ENCODE measurements at places on chromosomes 13 and 19.

DNA sequence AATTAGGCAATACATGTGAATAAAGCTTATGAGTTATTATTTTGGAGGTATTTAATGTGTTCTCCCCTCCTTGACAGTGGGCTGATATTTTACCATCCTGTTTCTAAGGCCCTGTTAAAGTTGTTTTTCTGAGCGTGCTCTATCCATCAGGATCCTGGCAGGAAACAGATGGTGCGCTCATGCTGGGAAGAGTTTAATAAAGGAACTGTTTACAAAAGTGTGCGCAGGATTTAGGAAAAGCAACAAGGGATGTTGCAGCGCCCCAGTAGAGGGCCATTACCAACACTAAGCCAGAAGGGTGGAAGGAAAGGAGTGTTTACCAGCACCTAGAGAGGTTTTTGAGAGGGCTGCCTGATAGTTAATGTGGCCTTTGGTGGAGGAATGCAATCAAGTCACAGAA is 374.5 kb downstream of the KCNRG start:
- peak; percentile 78 for DNase-seq

- DNase-seq = no peak
These were observed 62.6 kb downstream of the MLLT1 start for GRCh38 chr19:6216996-6217751.

GRCh38 chr19:34171539-34171876 is 796 bp upstream of the LSM14A start:
- no peak for DNase-seq

GRCh38 chr19:10372690-10373089 is 7.7 kb downstream of the TYK2 start:
- no peak for DNase-seq

DNA sequence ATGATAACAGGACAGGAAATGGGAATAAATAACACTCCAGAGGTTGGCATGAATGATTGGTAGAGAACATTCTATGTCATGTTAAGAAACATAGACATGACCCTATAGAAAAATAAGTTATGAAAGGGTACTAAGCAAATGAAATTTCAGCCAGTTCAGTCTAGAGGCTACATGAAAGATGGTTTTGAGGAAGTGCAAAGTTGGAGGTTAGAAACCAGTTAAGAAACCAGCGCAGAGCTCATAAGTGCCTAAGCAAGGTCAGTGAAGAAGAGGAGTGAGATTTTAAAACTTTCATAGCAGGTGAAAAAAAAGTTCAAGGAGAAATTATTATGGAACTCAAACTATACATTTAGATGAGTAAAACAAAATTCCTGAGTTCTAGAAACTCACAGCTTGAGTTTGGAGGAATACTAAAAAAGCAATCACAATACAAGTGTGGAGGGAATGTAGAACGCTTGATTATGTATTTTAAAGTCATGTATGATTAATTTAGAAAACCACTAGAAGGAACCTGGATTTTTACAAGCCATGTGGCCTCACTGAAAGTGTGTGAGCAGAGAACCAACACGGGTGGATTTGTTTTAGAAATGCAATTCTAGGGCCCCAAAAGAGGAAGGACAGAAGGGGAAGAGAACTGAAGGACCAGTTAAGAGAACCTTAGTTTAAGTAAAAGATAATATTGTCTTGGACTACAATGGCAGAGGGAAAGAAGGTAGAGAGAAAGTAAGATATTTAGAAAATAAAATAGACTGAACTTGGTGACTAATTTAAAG is 162.4 kb downstream of the PCDH20 start:
- no peak for DNase-seq

- DNase-seq = no peak
These were observed 14.7 kb upstream of the PDCD5 start for GRCh38 chr19:32566246-32566830.

DNA sequence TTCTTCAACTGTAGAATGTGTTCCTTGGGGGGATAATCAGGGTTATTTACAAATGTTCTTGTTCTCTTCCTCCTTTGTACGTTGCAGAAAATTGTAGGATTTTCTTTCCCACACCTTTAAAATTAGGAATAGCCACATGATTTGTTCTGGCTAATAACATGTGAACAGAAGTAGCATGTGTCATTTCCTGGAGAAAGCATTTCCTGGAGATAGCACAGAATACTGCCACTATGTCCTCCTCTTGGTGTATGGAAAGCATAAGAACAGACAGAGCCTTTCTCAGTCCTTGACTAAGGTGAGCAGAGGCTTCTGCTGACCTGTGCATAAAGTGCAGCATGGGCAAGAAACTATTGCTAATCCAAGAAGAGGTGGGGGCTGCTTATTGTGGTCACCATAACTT is 101.8 kb downstream of the FAM216B start:
- no peak for DNase-seq

- DNase-seq = no peak
These were observed 3.2 kb downstream of the KLF16 start for GRCh38 chr19:1860042-1860775.

DNA sequence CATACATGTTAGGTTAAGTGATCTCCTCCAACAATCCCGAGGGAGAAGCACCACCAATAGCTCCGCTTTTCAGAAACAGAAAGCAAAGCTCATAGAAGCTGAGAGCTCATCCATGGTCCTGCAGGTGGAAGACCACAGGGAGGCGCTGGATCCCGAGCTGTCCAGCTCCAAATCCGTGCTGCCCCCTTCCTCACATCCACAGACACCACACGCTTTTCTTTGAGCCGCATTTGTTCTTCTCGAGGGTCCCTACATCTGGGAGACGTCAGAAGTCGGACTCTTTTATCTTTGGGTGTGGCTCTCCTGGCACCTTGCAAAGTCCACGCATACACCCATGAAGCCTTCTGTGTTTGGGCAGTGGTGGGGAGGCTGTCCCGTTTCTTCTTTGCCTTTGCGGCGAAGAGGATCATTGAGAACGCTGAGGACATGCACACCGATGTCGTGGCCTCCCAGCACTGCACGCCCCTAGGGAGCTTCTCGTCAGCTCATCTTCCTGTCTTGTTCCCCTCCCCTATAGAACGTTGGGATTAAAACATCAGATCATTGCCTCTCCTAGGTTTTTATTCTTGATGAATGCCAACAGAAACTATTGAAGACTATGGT is 184.8 kb downstream of the TEX29 start:
- no peak for DNase-seq

DNA sequence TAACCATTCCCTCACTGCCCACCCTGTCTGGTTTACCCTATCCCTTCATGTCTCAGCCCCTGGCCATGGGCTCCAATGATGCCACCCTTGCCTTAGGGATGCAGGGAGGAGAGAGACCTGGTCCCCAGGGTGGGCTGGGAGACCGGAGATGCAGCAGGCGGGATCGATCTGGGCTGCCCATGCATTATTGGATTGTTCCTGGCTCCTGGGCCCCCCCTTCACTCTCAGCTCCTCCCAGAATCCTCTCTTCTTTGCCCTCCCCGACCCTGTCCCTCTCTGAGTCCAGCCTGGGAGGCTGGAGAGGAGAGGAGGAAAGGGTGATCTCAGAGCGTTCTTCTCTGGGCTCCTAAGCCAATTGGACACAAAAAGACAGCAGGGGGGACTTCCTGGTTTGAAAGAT is 5.8 kb downstream of the KASH5 start:
- no peak for DNase-seq

DNA sequence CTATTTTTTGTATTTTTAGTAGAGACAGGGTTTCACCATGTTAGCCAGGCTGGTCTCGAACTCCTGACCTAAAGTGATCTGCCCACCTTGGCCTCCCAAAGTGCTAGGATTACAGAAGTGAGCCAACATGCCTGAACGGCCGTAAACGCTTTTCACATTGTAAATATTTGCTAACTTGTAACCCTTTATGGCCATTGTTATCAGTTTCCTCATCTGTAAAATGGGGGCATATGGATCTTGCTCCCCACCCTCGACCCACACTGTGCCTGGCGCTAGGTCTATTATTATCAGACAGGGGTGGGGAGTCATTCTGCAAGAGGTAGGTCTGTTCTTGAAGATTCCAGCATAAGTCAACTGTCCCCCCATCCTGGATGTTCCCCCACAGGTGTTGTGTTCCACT is 11.9 kb downstream of the NCAN start:
- no peak for DNase-seq

DNA sequence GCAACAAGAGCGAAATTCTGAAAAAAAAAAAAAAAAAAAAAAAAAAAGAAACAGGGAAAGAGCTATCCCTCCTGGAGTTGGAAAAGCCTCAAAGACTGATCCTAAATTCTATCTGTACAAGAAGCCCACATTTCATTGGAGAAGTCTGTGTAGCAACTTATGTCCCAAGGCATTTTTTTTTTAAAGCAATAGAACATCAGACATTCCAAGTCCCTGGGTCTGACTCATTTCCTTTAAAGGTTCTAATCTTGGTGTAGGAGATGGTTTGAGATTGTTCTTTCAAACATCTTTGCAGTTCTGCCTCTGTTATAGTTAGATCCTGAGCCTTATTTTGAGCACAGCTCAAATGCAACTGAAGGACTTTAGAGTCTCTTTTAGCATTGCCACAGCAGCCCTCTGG is 706.5 kb upstream of the MIR17HG start:
- DNase-seq = no peak

GRCh38 chr19:3365093-3365835 is 1.1 kb upstream of the NFIC start:
- DNase-seq = no peak

DNA sequence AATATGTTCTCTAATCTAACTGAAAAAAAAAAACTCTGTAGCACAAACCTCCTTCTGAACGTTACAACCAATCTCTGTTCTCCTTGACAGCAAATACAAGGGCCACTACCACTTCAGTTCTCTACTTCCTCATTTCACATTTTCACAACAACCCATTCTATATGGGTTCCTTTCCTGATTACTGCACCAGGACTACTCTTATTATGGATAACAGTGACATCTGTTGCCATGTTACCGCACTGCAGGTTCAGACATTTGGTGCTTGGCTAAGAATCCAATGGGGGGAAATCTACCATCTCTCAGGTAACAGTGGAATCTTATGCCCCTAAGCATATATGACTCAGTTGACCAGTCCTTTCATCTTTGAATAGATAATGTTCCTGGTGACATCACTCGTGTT is 11.6 kb upstream of the FPR3 start:
- DNase-seq = no peak

GRCh38 chr13:38763446-38764381 is 76.8 kb downstream of the FREM2 start:
- peak; percentile 94 for DNase-seq

GRCh38 chr19:5977785-5978605 is at the start of gene RANBP3:
Gene RANBP3 (minus strand): TSS chr19:5978140. CDS start chr19:5978082, 58 bp downstream.
- peak; percentile 92 for DNase-seq

- no peak for DNase-seq
These were observed 47.0 kb downstream of the SACS start for GRCh38 chr13:23386533-23386932.

- DNase-seq = peak; percentile 18
These were observed 294.9 kb downstream of the NDFIP2 start for GRCh38 chr13:79775830-79776229.

- DNase-seq = no peak
These were observed 166.4 kb downstream of the CACNA1A start for GRCh38 chr19:13339869-13340268.

- no peak for DNase-seq
These were observed 84.3 kb downstream of the IER2 start for GRCh38 chr19:13234518-13234917.

- no peak for DNase-seq
These were observed 110.9 kb downstream of the IER2 start for GRCh38 chr19:13260883-13261653.

- peak; percentile 36 for DNase-seq
These were observed 444 bp downstream of the PROSER1 start for GRCh38 chr13:39037410-39037879.

DNA sequence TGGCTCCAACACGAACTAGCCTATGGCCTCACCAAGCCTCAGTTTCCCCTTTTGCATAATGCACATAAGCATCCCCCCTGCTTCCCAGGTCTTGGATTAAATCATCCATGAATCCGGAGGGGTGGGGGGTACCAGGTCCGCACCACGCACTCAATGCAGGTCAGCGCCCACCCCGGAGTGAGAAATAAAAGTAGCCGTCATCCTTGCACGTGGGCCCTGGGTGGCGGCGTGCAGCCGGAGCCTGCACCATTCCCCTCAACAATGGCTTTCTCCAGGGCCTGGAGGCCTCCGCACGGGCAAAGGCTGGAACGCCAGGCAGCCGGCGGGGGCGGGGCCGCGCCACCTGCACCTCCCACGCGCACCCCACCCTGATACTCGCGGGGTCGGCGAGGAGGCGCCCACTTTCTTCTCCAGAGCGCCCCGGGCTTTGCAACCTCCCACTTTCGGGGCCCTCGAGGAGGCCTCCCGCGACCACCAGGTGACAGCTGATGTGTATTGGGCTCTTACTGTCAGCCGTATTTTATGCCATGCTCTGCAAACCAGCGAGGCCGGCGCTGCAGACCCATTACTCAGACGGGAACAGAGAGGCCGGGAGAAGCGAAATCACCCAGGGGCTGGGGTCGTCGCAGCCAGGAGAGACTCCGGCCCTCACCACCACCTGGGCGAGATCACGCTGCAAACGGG is 767 bp upstream of the GADD45B start:
- peak; percentile 47 for DNase-seq

DNA sequence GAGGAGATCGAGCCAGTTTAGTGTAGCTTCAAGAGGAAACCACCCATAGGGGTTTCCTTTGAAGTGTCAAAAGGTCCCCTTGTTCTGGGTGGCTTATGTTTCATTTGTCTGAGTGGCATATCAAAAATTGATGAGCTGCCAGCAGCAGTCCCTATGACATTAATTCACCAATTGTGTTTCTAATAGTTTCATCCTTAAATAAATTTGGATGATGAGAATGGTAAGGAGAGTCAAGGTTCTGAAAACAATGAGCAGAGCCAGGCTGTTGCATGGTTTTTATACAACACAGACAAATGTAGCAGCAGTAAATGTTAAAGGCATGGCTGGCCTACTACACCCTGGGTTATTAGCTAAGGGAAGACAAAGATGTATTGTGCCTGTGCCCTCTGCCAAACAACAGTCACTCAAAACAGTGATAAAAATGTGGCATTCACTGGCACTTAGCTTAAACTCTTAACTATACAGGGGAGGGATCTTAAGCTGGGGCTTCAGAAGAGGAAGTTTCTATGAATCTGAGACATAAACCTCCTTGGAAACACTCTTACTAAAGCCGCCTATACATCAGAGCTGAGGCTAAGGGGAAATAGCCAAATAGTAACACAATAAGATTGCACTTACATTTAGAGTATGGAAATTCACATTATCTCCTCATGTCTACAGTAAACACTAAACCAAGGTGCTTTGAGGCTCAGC is 200.5 kb downstream of the POU4F1 start:
- DNase-seq = peak; percentile 52

DNA sequence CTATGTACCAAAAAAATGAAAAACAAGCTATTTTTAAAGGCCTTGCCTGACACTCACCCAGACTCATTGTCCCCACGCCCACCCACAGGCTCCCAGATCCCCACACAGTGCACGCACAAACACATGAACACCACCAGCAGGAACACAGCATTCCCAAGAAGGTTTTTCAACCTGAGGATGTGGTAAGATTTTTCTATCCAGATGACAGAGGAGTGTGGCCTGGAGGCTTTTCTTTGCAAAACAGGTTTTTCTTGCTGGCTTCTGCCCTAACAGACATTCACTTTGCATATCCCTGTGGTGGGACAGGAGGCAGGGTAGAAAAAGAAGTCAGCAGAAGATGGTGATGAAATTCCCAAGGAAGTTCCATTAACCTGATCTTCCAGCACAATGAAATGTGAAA is 97.8 kb downstream of the KLF12 start:
- DNase-seq = no peak

- DNase-seq = no peak
These were observed 79.1 kb upstream of the ZNF835 start for GRCh38 chr19:56750658-56751057.

- peak; percentile 24 for DNase-seq
These were observed 2.9 kb downstream of the HTR2A start for GRCh38 chr13:46893798-46894560.

Measured in NCI-H748 treated with DMSO at 0.1 percent for 48 hours (cell line).